ENCODE measurements at places on chromosomes 4 and X. TPM values are rescaled to one million over a fixed set of nuclear protein-coding genes. Genes with fewer than 3 reads are reported as not detected.

DNA sequence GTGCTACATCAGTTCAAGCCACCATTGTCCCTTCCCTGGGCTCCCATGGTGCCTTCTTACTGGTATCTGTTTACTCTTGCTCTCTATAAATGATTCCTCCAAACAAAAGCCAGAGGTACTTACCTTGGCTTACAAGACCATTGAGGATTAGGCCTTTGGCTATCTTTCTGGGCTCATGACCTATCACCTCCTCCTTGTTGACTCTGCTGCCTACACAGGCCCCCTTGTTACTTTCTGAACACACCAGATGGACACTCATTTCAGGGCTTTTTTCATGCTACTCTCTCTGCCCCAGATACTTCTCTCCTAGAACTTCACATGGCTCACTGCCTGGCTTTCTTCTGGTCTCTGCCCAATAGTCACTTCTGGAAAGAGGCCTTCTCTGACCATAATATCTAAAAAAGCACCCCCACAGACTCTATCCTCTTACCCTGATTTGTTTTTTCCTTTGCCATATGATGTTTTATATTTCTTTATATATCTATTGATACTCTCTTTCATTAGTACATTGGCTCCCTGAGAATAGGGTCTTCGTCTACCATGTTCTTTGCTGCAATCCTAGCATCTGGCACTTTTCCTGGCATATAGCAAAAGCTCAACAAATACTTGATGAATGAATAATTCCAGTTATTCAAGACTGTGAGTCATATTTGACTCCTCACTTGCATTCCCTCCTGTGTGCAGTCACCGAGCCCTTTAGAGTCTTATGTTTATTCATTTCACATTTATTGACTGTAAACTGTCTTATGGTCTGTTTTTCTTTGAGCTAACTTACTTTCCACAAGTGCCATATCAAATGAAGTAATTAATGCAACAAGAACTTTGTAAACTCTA, 27.1 kb upstream of the TAPT1 start:
- DNase-seq, result no peak

- DNase-seq, result peak; percentile 39
Measured at GRCh38 chr4:154491341-154492271, at the start of gene DCHS2. Gene DCHS2, minus strand, starts transcription at chr4:154491799. Its CDS starts 444 bp downstream, at chr4:154491355.

The TTC29 gene
- total RNA-seq, result not detected

GRCh38 chr4:168882650-168883233, 127.3 kb downstream of the CBR4 start:
- no peak for DNase-seq

The CPE gene
- not detected for total RNA-seq

- DNase-seq, result no peak
Measured at GRCh38 chr4:16914208-16914607, 15.8 kb upstream of the LDB2 start.

The SUPT20HL1 gene
- not detected for total RNA-seq

GRCh38 chr4:55079451-55080173, 45.8 kb downstream of the KDR start:
- no peak for DNase-seq

GRCh38 chr4:102657206-102657605, 103.6 kb downstream of the MANBA start:
- DNase-seq, result no peak

DNA sequence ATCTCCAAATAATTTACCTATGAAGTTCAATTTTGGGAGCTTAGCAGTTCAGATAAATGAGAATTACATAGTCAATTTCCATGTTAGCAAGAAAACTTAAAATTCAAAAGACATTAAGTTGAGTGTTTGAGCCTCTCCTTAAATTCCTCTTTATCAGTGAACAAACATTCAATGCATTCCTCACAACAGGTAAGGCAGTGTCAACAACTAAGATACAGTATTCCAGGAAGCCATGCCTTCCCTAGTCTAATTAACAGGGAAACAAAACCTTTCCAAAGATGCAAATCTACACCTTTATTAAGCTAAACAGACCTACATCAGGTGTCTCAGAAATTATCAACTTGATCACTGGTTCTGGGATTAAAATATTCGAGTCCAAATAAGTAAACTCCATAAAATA, 3.7 kb downstream of the SH3RF1 start:
- no peak for DNase-seq

The TCEAL6 gene
- not detected for total RNA-seq
